Natural killer cell (primary cell): ENCODE measurements at places on chromosomes 16 and 17.
A peak's percentile ranks its signal among the peaks of the same experiment; 100 is the strongest.

- DNase-seq = no peak
Observed at GRCh38 chr16:86869288-86870022, 291.1 kb downstream of the FOXL1 start.

DNA sequence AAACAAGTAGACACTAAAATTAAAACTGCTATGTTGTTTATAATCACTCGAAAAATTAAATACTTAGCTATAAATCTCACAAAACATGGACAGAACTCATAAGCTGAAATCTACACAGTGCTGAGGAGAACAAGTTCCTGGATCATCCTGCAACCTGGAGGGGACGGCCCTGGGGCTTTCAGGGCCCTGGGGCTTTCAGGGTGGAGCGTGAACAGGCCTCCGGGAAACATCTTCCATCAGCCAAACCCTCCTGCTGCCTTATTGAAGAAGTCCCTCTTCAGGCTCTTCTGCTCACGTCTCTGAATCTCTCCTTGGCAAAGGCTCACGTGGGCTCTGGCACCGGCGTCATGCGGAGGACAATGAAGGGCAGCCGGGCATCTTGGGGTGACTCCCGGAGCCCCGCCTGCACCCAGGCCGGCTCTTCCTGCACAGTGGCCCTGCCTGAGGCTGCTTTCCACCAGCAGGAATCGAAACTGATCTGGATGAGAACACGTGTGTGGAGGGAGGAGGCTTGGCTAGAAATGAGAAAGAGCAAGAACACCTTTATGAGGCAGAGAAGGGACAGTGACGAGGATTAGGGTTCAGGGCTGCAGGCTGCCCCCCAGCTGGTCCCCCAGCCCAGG, 127.3 kb downstream of the CDRT15L2 start:
- no peak for DNase-seq

DNA sequence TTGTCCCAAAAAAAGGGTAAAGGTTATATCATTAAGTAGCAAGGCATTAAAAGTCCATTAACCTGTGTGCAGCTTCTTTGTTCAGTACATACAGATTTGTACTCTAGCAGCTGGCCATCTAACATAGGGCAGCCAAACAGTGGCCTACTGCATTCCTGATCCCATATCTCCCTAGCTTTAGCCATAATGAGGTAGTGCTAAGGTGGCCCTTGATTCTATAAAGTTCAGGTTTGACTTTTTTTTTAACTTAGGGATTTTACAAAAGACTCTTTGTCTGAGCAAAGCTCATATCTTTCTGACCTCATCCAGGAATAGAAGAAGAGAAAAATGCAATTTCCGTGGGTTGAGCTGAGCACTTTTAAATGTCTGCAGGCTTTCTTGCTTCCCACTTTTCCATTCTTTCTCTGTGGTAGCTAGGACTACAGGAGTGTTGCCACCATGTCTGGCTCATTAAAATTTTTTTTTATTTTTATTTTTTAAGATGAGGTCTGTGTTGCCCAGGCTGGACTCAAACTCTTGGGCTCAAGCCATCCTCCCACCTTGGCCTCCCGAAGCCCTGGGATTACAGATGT, 19.5 kb upstream of the CDC6 start:
- no peak for DNase-seq

- DNase-seq = no peak
Observed at GRCh38 chr17:66964930-66965800, 658 bp downstream of the CACNG4 start.

- no peak for DNase-seq
Observed at GRCh38 chr16:81073560-81074330, 3.3 kb downstream of the C16orf46 start.

DNA sequence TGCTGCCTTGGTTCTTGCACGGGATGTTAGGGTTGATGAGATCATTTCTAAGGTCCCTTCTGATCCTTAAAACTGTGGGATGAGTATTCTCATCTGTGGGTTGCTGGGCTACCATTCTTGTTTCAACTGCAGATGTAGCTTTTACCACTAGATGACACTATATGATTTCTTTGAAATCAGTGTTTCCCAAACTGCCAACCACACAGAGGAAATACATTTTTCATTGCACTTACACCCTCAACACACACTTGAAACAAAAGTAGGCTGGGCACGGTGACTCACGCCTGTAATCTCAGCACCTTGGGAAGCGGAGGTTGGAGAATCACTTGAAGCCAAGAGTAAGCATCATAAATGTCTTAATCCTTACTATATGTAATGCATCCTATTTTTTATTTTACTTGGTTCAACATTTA, 15.3 kb downstream of the LCMT1 start:
- no peak for DNase-seq

DNA sequence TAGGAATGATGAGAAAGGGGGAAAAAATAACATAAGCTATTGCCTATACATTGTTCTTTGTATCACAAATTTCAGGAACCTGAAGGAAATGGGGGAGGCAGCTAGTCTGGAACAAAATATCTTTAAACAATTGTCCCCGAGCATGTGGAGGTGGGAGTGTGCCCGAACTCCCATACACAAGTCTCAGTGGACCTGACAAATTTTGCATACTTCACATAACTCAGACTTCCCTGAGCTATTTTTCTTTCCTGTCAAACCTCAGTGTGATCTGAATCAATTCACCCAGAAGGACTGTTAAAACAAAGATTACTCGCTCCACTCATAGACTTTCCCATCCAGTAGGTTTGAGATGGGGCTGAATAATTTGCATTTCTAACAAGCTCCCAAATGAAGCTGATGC, 1.6 kb upstream of the XPO6 start:
- no peak for DNase-seq

GRCh38 chr16:8686031-8686621, 11.7 kb downstream of the ABAT start:
- DNase-seq = no peak

DNA sequence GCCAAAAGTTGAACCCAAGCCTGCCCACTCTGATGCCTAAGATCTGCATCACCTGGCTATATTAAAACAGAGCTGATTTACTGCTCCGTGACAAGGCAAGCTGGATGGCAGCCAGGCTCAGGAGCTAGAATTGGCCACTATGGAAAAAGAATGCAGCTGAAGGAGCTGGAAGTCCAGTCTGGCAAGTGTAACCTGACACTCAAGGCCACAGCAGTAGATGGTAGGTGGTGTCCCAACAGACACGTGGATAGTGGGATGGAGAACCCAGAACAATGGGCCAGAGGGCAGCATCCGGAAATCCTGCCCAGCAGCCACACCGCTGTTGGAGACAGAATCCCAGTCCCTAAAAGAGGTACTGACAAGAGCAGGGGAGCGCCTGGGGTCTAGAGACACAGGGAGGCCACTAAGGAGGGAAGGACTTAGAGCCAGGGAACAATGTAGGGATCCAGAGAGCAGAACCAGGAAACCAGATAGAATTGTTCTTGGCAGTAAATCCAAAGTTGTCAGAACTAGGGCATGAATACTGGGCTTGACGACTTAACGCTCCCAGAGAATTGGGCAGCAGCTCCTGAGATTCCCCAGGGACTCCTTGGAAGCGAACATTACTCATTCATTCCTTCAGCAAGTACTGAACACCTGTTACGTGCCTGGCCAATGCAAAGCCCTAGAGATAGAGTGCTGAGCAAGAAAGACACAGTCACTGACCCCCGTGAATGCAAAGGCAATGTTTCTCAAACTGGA, 85.7 kb downstream of the CDYL2 start:
- no peak for DNase-seq

GRCh38 chr16:3999479-4000325, 116.5 kb downstream of the ADCY9 start:
- peak; percentile 25 for DNase-seq

- DNase-seq = no peak
Observed at GRCh38 chr17:42333053-42333452, 44.8 kb downstream of the STAT5A start.
